NCI-H1105 treated with DMSO at 0.1 percent for 48 hours (cell line): ENCODE measurements at places on chromosomes 16 and 17.
A peak's percentile ranks its signal among the peaks of the same experiment; 100 is the strongest.

DNA sequence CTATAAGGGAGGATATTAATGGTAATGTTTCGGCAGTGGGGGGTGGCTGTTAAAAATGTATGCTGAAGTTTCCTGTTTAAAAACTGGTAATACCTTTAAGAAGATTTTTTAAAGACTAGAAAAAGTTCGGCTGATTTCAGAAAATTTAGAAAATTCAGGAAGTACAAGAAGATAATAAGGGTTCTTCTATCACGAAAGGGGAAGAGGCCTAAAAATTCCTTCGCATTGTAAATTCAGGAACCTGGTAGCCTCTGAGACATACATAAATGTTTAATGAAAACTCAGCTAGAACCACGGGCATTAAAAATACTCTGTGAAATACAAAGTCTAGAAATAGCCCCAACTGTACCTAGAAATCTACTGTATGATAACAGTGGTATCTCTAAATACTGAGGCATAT lies 181.2 kb downstream of the PARN start:
- no peak for DNase-seq

- DNase-seq: no peak
These were observed 30.3 kb downstream of the PIK3R5 start for GRCh38 chr17:8935191-8935590.

GRCh38 chr16:67449739-67450138 lies 18.8 kb downstream of the HSD11B2 start:
- DNase-seq: no peak

DNA sequence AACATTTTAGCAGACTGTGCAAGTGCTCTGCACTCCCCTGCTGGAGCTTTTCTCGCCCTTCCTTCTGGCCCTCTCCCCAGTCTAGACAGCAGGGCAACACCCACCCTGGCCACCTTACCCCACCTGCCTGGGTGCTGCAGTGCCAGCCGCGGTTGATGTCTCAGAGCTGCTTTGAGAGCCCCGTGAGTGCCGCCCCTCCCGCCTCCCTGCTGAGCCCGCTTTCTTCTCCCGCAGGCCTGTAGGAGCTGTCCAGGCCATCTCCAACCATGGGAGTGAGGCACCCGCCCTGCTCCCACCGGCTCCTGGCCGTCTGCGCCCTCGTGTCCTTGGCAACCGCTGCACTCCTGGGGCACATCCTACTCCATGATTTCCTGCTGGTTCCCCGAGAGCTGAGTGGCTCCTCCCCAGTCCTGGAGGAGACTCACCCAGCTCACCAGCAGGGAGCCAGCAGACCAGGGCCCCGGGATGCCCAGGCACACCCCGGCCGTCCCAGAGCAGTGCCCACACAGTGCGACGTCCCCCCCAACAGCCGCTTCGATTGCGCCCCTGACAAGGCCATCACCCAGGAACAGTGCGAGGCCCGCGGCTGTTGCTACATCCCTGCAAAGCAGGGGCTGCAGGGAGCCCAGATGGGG lies 3.1 kb downstream of the GAA start:
- peak; percentile 33 for DNase-seq

DNA sequence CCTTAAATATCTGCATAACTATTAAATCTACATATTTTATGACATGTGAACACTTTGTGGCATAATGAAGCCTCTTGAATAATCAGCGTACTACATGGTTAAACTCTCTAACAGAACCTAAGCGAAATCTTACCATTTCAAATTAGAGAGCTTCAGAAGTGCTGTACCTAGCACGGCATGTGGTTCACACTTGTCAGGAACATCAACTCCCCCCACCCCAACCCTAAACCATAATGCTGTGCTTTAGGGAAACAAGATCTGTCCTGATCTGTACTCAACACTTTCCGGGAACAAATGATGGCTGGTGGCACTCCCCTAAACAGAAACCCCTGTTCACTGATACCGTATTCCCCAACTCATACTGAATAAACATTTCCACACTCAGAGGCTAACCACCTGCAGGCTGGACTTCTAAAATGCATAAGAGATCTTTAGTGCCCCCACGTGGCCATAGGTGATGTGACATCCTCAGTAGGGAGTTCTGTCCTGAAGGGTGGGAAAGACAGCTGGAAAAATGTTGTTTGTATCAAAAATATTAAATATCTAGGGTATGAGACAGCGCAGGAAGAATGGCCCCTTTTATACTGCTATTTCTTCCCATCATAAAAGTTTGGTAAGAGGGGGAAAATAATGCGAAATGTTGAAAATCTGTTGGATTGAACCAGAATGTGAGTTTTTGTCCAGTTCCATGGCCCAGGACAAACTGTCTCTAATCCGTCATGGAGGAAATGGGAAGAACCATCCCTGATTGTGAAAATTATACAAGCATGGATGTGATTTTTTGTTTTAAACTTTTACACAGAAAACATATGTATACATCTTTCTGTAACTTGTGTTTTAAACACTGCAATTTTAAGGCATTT lies 88.6 kb downstream of the USP31 start:
- peak; percentile 62 for DNase-seq

- no peak for DNase-seq
These were observed 13.6 kb downstream of the OR1D5 start for GRCh38 chr17:3049705-3050295.

GRCh38 chr17:82414548-82415281 lies 3.4 kb upstream of the HEXD start:
- no peak for DNase-seq
